Activated CD4-positive, alpha-beta T cell treated with anti-CD3 and anti-CD28 coated beads for 36 hours (primary cell): ENCODE measurements at places on chromosomes 6 and 20. TPM values are rescaled to one million over a fixed set of nuclear protein-coding genes. Genes with fewer than 3 reads are reported as not detected.

TRIM31 gene
- total RNA-seq, result not detected

DNA sequence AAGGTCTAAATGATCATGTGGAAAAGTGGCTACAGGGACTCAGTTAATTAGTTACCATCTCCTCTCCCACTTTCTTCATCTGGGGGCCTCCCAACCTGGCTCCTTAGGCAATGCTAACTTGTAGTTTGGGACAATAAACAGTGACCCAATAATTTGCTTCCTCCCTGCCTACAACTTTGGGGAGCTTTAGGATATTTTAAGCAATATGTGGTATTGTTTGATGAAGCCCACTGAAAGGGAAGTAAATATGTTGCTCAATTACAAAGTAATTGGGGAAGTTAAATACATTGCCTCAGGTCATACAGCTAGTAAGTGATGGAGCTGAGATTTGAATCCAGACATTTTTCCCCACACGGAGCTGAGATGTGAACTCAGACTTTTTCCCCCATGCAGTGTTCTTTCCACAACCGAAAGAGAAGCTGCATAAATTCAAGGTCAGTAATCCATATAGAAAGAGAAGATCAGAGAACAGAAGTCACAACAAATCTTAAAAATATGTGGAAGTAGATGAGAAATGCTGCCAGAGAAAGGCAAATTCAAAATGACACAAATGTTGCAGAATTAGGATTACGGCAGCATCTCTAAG lies 26.6 kb downstream of the ZHX3 start:
- H3K36me3 ChIP-seq, result peaks cover 10% of the 10 kb centered on the region
- no peak overlapping the region for H3K4me3 ChIP-seq
- DNase-seq, result no peak
- H3K27me3 ChIP-seq, result no peaks in the 10 kb centered on the region
- no peak overlapping the region for H3K27ac ChIP-seq
- peaks cover 4% of the 10 kb centered on the region for H3K4me1 ChIP-seq

- no peaks in the 10 kb centered on the region for H3K27me3 ChIP-seq
- DNase-seq, result no peak
- no peaks in the 10 kb centered on the region for H3K36me3 ChIP-seq
- H3K27ac ChIP-seq, result no peak overlapping the region
Measured at GRCh38 chr6:112007805-112008204, 46.1 kb upstream of the CCN6 start.

GRCh38 chr6:91704531-91704930 lies 1117.7 kb upstream of the MAP3K7 start:
- no peaks in the 10 kb centered on the region for H3K4me1 ChIP-seq
- H3K36me3 ChIP-seq, result no peaks in the 10 kb centered on the region
- H3K27me3 ChIP-seq, result no peaks in the 10 kb centered on the region
- DNase-seq, result no peak
- H3K27ac ChIP-seq, result no peak overlapping the region
- no peak overlapping the region for H3K4me3 ChIP-seq

- DNase-seq, result no peak
- peaks cover 2% of the 10 kb centered on the region for H3K27me3 ChIP-seq
- no peak overlapping the region for H3K4me3 ChIP-seq
- no peaks in the 10 kb centered on the region for H3K4me1 ChIP-seq
- no peak overlapping the region for H3K27ac ChIP-seq
- no peaks in the 10 kb centered on the region for H3K36me3 ChIP-seq
Measured at GRCh38 chr6:42150254-42150653, 7.8 kb upstream of the C6orf132 start.

DNAH8 gene
- not detected for total RNA-seq

GRCh38 chr6:150981095-150981494 lies 115.6 kb downstream of the MTHFD1L start:
- no peak overlapping the region for H3K27ac ChIP-seq
- peaks cover 53% of the 10 kb centered on the region for H3K36me3 ChIP-seq
- H3K27me3 ChIP-seq, result no peaks in the 10 kb centered on the region
- no peak overlapping the region for H3K4me3 ChIP-seq
- no peaks in the 10 kb centered on the region for H3K4me1 ChIP-seq

DNA sequence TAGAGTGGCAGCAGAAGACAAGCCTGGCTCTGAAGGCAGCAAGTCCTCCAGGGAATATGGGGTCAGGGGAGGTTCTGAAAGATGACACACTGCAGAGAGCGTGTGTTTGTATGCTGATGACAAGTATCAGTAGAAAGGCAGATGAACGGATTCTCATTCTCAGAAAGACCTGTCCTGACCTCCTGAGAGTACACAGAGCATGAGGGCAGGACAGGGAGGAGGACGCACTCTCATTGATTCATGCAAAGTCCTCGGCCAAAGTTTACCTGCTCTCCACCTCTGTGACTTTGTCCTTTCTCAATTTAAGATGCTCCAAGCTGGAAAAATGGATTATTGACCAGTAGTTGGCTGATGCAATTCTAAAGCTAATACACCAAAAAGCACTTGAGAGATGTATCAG lies 156.7 kb downstream of the LPA start:
- H3K4me3 ChIP-seq, result no peak overlapping the region
- no peaks in the 10 kb centered on the region for H3K27me3 ChIP-seq
- no peaks in the 10 kb centered on the region for H3K36me3 ChIP-seq

TSPO2 gene
- not detected for total RNA-seq

SRMS gene
- total RNA-seq, result not detected
